MG63 (cell line): ENCODE measurements at places on chromosomes 3 and 15. TPM values are rescaled to one million over a fixed set of nuclear protein-coding genes. Genes with fewer than 3 reads are reported as not detected.

Gene FBN1
- total RNA-seq: 174 and 179 TPM in 2 replicates

Gene TM4SF1
- 408 and 422 TPM in 2 replicates for total RNA-seq

Gene TGM5
- 0.07 TPM in 1 of 2 replicates, not detected in the other for total RNA-seq

Gene CLDN16
- total RNA-seq: not detected in 2 replicates

Gene CA12
- total RNA-seq: 4.7 and 4.8 TPM in 2 replicates

Gene ZBBX
- not detected in 2 replicates for total RNA-seq

Gene SNTN
- total RNA-seq: not detected in 2 replicates

Gene C15orf61
- 5.9 and 11.6 TPM in 2 replicates for total RNA-seq

Gene GBE1
- total RNA-seq: 36.9 and 38.0 TPM in 2 replicates

Gene BDH1
- 2.2 and 23.5 TPM in 2 replicates for total RNA-seq

Gene ACTC1
- not detected in 2 replicates for total RNA-seq

Gene GMPPB
- 16.8 and 19.4 TPM in 2 replicates for total RNA-seq

DNA sequence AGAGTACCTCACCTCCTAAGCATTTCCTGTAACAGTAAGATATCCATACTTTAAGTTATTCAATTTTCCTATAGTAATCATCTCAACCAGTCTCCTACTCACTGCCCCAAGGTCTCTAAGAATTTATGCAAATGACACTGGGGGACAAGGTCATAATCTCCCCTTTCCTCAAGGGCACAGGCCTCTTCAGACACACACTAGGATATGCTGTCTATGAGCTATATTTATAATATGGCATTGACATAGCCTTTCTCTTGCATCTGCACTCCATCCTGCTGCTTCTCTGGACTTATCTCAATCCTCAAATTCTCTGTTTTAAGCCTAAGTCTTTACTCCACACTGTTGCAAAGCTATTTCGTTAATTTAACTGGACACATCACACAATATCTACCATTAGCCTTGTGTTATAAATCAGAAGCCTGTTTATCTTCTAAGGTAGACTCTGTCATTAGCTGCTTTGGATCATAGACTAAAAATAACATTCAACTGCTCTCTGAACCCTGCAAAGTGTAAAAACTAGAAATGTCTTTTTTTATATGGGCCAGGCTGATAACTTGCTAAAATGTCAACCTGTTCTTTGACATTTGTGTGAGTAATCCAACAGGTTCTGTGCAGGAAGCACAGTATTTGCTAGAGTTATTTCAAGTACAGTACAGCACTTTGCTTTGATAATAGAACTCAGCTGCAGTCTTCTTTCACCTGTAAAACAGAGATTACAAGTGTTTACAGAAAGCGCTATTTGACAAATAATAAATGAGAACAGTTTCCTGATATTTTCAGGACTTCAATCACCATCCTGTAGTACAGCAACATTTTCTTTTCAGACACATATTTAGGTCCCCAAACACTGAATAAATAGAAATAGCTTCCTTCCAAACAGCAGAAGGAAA is 17.8 kb upstream of the SEC62 start:
- DNase-seq: no peak

GRCh38 chr3:196611761-196612483 is 27.6 kb upstream of the NRROS start:
- no peak for DNase-seq

DNA sequence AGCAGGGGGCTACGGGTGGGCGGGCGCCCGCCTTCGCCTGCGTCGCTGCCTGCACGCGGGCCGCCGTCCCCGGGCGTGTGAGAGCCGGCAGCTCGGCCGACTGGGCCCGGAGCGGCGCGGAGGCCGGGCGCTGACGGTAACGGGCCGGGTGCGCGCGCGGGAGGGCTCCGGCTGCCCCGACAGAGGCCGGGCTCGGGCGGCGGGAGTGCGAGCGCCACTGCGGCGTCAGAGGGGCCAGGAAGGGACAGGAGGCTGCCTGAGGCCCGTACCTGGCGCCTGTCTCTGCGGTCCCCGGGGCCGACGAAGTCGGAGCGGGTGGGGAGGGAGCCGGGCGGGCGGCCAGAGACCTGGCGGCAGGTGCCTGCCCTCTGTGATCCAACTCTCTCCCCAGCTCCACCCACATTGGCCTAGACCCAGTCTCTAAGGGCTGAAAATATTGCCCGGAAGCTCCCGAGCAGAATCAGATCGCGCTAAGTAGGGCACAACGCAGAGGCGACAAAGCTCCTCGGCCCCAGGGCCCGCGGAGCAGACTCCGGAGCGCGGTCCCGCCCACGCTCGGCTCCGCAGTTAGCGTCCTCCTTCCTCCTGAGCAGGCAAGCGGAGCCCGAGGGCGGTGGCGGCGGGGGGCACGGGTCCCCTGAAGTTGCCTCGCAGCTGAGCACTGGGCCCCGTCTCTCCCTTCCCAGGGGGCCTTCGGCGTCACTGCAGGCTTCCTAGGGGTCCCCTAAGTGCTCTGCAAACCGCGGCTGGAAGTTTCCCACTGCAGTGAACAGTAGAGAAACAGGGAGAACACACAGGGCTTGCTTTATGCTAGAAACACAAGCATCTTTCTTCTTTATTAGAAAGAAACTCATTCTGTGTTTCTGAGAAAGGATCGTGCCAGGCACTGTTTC is at the start of gene MAN2A2:
TSS of gene MAN2A2 (plus strand) at position 463 of the 893 bp plus-strand sequence. CDS start 906 bp downstream, outside the sequence.
- peak; percentile 62 for DNase-seq

GRCh38 chr3:198076722-198077308 is 116.8 kb downstream of the LMLN start:
- DNase-seq: no peak

- peak; percentile 59 for DNase-seq
These were observed 17.6 kb upstream of the EPHB3 start for GRCh38 chr3:184543843-184544512.

GRCh38 chr3:166013073-166013679 is 176.0 kb upstream of the BCHE start:
- DNase-seq: no peak

- no peak for DNase-seq
These were observed 45.1 kb downstream of the CTDSPL start for GRCh38 chr3:37906734-37907282.

DNA sequence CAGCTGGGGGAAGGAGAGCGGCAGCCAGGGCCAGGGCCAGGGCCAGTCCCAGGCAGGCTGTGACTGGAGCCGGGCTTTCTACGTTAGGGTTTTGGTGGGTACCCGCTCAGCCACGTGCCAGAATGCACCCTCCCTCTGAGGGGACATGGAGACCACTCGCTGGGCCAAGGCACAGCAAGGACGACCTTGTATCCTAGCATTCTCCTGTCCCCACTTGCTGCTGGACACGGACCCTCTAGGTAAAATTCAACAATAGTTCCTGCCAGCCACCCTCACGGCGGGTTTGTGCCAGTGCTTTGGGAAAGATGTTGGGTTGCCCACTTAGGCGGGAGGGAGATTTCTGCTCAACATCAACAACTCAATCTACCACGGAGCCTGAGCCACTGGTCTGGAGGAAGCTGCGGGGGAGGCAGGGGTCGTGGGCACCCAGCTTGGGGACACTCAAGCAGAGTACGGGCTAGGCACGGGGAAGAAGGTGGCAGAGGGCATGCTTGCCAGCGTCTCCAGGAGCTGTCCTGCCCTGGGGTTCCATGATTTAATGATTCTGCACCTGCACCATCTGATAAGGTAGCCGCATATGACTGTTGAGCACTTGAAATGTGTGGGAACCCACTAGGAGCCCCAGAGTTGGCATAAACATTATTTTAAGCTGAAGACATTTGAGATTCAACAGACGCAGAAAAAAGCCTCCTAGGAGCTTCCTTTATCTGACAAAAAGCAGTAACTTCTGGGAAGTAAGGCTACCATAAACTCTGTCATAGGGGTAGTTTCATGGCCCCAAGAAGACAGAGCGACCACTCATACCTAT is 22.5 kb upstream of the C15orf39 start:
- no peak for DNase-seq

DNA sequence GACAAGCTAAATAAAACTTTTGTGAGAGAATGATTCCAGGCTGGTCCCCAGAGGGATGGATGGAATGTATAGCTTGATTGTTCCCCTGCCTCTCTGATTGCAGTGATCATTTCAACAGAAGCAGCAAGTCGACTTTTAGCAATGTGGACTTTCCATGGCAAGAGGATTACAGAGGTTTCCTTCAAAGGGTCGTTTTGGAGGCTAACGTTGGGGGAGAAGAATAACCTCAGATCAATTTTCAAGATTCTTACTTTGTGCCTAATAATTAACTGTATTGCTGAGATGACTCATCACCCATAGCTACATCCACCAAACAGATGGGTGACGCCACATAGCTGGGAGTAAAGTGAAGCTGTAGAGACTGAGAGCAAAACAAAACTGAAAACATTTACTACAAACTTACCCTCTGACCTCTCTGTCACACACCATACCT is 79.9 kb downstream of the GTPBP8 start:
- DNase-seq: no peak

- DNase-seq: peak; percentile 97
These were observed 23.5 kb upstream of the RAP2B start for GRCh38 chr3:153138276-153139210.

GRCh38 chr3:148992635-148993255 is 1.4 kb downstream of the GYG1 start:
- DNase-seq: no peak

DNA sequence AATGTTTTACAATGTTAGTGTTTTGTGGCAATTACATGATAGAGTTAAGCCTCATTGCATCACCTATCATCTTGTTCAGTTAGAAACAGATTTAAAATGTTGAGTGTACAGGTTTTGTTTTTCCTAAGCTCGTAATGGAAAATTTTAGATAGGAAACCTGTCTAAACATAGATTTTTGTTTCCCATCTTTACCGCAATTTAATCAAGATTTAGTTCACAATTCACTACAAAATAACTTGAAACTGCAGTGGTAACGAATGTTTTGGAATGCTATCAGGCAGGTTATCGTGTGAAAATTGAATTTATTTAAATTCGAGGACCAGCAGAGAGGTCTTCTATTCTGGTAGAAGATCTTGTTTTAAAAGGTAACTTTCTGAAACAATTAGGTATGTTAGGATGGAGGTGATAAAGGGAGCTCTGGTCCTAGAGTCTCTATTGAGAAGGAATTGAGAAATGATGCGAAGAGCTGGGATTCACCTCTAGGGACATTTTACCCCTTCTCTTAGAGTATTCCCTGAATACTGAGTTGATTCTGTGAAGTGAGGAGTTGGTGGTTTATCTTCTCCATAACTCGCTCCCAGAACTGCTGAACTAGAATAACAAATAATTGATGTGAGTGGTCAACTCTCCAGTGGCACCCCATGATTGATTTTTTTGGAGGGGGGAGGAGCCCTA is 1.4 kb downstream of the DOCK3 start:
- DNase-seq: no peak

DNA sequence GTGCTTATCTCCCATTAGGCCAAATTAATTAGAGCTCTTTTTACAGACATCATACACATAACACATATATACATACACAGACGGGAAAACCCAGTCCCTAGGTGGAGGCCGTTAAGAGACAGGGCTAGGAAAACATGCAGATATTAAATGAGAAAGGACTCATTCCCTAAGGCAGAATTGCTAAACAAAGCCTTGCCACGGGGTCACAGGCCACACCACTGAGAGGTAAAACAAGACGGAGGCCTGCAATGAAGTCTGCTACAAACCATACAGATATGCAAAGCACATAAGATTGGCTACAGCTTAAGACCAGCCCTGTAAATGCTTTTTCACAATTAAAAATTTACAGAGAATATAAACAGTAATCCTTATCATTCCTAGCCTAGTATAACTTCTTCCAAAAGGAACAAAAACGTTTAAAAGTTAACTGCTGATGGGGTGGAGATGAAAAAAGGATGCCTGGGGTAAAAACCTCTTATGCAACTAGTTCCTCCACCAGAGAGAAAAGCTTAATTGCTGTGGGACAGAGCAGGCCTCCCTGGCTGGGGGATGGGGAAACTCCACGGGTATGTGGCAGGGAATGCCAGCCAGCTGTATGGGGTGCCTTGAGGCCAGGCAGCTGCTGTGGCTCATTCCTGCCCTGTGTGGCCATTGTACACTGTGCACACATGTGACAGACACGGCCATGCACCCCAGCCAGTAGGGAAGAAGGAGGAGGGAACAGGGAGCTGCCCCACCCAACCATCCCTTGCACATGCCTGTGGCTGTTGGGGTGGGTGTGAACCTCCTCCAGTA is 481.4 kb upstream of the LMCD1 start:
- no peak for DNase-seq

DNA sequence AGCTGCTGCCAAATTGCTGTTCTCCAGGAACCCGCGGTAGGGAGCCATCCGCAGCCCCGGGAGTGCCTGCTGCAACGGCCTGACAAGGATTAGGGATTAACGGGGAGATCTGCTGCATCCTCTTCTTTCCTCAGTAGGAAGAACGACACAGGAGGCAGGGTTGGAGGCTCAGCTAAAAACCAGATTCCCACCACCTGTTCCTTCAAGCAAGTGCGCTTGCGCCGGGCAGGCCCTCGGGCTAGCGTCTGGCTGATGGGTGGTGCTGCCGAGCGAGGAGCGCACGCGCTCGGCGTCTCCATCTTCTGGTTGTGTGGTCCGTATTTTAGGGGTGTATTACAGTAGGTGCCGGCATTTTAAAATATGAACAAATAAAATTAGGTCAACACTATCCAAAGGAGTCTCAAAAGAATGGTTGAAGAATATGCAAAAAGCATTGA is 25.4 kb upstream of the SLC25A26 start:
- peak; percentile 58 for DNase-seq

DNA sequence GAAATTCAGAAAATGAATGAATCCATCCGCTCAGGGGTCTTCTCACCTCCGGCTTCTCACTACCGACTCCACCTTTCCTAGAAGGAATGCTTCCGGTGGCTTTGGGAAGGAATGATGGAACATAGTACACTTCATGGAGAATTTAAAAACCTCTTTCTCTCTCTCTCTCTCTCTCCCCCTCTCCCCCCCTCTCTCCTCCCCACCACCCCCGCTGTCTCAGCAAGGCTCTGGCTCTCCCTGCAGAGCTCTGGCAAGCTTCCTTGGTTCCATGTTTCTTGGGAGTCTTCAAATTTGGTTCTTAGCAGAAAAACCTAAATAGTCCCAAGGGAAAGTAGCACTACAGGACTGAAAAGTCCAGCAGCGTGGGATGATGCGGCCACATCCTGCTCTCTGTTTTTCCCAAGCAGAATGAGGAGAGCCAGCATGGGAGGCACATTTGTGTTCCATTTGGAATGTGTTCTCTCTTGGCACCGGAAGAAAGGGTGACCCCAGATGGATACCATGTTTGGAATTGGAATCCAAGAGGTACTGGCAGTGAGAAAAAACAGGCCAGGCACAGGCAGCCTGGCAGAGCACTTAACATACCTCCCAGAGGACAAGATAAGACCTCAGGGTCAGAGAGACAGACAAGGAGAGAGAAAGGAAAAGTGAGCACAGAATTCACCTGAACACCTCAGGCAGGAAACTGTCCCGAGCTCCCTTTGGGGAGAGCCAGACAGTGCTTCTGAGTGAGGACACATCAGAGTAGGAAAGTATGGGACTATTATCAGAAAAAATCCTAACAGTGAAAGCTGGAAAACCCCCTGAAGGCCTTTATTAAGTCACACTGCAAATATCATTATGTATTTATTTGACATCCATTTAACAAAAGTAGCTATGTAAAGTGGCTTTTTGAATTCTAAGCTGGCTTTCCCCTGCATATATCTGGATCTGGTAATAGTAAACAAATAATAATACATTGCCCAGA is at the start of gene POPDC2:
TSS of gene POPDC2 (minus strand) at position 116 of the 967 bp plus-strand sequence. CDS start 166 bp downstream, outside the sequence.
- no peak for DNase-seq

DNA sequence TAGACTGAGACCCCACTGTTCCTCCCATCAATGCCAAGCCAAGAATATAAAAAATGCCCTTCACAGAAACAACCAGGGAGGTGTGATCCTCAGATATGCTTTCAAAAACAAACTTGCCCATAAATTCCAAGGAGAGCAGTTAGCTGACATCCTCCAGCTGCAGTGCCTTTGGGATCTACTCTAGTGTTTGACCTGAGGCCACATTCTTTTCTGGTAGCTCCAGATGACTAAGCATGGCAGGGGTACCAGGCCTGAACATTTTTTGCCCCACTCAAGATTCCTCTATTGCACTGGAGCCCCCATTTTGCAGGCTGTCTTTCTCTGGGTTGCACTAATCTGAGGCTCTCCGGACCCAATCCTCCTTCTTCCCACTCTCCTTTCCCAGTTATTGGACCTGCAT is 27.9 kb upstream of the ACP3 start:
- DNase-seq: no peak
